Lung (tissue), 17 donors: ENCODE measurements at places on chromosomes 6 and 20.

GRCh38 chr20:31890646-31891045, 20.2 kb downstream of the TTLL9 start:
- DNase-seq, result no peak

DNA sequence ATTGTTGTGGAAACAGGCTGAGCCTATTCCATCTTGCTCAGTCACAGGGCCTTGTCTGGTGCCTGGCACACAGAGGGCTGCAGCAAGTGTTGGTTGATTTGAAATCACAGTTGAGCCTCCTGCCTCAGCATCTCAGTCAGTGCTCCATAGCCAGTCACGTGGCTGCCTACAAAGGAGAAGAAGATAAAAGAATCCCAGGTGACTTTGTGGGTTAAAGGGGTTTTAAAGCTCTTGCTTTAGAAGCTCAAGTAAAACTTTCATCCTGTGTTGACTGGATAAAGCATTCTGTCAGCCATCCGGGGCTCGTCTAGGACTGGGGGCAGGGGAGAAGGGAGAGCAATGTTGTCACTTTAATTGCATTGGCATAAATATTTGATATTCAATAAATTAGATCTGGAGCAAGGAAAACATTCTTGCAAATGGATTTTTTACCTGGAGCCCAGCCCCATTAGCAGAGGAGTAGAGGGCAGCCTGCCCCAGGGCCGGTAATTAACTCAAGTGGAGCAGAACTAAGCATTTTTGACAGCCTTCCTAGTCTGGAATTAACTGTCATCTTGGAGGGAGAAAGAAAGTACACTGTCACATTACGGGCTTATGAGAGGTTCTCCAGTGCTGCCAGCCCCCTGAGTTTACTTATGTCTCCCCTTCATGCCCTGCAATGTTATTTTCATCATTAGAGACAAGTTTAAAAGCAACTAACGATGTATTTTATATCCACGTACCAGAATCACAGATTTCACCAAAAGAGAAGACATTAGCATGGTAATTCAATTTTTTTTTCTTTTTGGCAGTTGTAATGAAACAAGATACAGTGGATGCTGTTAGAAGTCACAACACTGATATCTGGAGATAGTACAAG, 71.7 kb upstream of the GTSF1L start:
- DNase-seq, result no peak

DNA sequence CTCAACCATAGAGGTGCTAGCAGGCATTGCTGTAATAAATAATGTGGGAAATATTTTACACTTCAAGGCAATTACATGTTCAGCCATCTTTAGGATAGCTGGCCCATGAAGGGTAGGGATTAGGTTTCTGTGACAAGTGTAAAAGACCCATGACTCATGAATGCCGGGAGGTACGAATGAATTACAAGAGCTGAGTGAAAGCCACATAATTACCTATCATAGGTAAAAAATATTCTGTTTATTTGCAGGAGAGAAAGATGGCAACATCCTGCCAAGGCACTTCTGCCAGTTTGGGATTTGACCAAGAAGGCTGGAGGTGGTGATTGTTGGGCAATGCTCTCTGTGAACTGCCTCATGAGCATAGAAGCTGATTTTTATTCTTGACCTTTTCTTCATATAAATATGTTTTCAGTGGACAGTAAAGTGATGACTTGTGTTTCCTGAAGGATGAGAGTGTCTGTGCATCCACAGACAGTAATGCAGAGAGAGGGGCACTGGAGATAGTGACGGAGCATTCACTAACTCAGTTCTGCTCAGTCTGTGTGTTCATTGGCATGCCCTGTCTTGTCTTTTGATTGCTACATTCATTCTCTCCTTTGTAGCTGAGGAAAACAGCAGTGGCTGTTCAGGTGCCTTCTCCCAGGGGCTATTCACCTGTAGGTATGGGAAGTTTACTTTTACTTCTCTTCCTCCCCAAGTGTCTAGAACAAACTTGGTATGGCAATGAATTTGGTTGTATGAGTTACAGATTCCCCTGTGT, 481.1 kb downstream of the TFAP2B start:
- no peak for DNase-seq

DNA sequence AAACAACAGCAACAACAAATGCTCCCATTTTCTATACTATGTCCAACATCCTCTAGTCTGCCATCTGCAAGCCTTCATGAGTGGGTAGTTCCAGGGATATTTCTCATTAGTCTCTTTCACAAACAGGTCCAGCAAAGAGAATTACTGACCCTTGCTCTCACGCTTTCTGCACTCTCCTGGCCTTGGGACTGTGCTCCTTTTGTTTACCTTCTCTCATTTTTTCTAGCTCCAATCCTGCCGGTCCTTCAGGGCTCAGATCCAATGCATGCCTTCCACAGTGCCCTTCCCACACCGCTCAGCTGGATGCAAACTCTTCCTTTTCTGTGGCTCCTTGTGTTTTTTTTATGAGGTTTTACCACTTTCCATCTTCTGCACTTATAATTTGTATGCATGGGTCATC, 47.2 kb downstream of the ADTRP start:
- DNase-seq, result no peak

- no peak for DNase-seq
These were observed 34.2 kb downstream of the ANKRD60 start for GRCh38 chr20:58194175-58194791.

- DNase-seq, result no peak
These were observed 70.0 kb downstream of the GFOD1 start for GRCh38 chr6:13417431-13417830.

DNA sequence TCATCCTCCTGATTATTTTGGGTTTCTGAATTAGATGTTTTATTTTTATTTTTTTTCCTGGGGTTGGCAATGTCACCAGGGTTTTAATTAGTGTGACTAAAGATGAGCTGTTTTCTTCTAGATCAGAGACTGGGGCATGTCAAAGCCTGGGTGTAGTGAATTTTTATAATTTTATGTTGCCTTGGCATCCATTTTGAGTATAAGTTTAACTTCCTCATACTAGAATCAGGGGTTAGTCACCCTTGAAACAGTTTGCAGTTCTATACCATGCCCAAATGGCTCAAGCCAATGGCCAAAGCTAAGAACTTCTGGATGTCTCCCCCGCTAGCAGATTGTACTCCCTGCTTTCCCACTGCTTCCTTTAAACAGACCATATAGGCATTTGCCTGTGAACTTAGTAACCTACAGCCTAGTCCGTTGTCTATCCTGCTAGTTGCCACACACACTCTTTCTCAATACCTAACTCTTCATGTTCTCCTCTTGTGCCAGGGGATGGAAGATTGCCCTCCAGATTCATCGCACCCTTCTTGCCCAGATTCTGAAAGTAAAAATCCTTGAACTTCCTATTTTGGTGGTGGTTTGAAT, 54.5 kb downstream of the KIAA0408 start:
- no peak for DNase-seq

DNA sequence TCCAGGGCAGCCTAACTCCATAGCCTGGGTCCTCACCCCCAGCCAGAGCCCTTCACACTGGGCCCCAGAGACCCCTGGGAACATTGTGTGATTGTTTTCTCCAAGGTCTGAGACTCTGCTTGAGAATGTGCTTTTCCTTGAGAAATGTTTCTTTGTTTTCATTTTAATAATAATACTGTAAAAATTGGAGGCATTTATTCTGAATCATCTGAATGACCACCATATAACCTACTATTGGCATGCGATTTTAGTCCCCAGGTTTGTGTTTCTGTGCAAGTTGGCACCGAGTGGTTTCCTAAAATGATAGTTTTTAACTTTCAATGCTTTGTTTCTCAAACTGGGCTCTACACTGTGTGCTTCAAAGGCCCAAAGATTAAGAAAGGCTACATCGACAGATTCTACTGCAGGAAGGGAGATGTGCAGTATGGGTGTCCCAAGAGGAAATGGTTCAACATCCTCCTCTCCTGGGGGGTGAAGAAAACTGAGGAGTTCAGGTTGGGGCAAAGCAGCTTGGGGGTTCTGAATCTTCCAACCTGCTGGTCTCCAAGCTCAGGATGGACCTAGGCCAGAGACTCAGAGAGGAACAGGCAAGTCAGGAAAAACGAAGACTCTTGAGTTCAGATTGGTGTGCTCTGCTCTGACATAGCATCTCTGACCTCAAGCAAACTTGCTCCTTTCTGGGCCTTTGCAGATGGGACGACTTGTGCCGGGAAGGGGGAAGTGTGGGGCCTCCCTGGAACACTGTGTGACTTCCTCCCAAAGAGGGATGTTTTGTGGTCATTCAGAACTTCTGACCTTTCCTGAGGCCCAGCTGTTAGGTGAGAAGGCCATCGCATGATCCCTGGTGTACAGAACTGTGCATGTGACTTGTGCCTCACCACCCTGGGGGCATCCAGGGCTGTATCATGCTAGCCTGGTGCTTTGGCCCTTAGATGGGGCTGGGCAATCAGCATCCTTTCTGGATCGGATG, 31.0 kb downstream of the DAAM2 start:
- no peak for DNase-seq
